ENCODE measurements at places on chromosomes 7 and 10.
A peak's percentile ranks its signal among the peaks of the same experiment; 100 is the strongest.

GRCh38 chr7:26167303-26167934, 15.4 kb downstream of the NFE2L3 start:
- no peak for DNase-seq

DNA sequence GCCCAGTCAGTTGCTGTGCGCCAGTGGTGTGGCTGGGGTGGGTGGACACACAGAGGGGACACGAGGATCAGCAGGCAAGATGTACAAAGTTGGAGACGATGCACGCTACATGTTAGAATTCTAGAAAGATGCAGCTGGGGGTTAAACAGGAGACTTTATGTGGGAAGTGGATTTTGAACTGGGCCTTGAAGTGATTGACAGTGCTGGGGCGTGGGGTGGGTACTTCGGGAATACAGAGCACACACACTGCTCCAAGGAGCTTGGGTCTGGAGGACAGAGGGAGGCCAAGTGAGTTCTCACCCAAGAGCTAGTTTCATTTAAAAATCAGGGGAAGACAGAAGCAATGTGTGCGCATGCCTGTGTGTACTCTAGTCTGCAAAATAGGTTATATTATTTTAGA, 87.1 kb downstream of the CREM start:
- no peak for DNase-seq

- no peak for DNase-seq
Observed at GRCh38 chr10:4212111-4212630, 427.2 kb upstream of the KLF6 start.

DNA sequence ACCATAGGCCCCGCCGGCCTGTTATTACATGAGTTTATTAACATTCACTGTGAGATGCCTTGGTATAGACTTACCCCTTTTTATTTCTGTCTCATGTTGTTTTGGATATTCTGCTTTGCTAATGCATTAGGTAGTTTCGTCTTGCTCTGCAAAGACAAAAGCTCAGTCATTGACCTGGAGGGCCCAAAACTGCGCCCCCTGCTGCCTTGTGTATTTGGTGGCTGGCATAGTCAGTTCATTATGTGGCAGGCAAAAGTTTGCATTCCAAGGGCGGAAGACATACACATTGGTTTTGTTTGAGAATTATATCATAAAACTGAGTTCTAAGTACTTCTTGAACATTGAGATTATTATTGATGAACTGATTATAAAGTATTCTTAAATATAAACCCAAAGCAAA, 372.5 kb downstream of the SDK1 start:
- DNase-seq: peak; percentile 18

DNA sequence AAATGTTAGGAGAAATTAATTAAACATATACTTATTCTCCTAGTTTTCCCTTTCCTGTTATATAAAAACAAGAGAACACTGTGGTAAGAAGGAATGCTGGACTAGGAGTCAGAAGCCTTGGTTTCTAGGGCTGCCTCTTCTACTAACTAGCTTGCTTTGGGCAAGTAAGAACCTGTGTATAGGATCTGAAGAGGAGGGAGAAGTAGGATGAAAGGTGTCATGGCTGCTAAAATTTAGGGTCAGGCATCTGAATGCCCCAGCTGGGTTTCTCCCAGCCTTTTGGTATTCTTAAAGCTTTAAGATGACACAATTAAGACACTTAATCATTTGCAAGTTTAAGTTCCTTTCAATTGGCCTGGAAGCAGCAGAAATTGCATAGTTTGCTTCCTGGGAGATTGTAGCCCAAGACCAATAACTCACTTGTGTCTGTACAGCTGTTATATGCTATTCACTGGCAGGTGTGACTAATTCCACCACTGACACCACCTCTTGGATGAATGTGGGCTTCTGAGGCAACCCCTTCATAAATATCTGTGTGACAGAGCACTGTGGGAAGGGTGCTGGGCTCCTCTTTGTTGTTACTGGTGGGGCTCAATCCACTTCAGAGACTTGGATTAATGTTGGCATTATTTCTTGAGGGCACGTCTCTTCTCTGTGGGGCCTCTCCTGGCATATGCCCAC, 137.2 kb downstream of the LRMDA start:
- DNase-seq: no peak

GRCh38 chr10:109972372-109973001, 35.3 kb upstream of the ADD3 start:
- DNase-seq: no peak

DNA sequence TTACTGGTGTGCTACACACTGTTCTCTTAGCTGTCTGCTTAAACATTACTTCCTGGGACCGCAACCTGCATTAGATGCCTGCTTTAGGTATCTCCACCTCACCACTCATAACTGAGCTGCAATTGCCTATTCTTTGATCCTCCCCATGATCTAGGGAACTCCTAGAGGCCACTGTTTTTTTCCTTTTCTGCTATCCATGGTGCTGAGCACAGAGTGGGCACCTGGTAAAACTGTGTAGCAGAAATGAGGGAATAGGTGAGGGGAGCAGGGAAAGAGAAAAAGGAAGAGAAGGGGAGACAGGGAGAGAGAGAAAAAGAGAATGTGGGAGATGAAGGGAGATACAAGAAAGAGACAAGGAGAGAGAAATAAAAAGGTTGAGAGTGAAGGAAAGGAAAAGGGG, 434.9 kb downstream of the ADRA2A start:
- no peak for DNase-seq

- DNase-seq: no peak
Observed at GRCh38 chr7:86226191-86226590, 417.5 kb upstream of the GRM3 start.

- no peak for DNase-seq
Observed at GRCh38 chr7:149104749-149105148, 14.2 kb upstream of the ZNF786 start.

- no peak for DNase-seq
Observed at GRCh38 chr10:58153751-58154150, 113.9 kb downstream of the IPMK start.

- DNase-seq: no peak
Observed at GRCh38 chr10:132250481-132251475, 57.0 kb downstream of the STK32C start.
